COR-L47 (cell line): ENCODE measurements at places on chromosomes 3 and 15.

DNA sequence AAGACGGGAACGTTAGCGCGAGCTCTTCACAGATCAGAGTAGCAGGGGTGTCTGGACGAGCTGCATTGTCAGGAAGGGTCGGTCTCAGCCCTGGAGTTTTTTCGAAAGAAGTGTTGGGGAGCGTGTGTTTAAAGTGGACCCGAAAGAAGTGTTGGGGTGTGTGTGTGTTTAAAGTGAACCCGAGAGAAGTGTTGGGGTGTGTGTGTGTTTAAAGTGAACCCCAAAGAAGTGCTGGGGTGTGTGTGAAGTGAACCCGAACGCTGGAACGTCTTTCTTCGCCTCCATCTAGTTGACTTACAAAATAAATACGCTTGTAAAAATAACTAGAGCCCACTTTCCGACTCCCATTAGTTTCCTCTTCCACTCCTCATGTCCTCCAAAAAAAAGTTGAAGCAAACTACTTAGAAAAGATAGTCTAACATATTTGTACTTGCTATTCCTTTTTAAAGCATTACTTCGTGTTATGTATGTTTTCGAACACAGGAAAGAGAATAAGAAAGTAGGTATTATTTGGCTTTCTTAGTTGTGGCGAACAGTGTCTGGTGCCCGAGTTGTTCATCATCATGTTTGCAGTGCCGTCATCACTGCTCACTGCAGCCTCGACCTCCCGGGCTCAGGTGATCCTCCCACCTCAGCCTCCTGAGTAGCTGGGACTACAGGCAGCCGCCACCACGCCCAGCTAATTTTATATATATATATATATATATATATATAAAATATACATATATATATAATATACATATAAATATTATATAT, 1.0 kb downstream of the LRCH3 start:
- DNase-seq = peak; percentile 15

DNA sequence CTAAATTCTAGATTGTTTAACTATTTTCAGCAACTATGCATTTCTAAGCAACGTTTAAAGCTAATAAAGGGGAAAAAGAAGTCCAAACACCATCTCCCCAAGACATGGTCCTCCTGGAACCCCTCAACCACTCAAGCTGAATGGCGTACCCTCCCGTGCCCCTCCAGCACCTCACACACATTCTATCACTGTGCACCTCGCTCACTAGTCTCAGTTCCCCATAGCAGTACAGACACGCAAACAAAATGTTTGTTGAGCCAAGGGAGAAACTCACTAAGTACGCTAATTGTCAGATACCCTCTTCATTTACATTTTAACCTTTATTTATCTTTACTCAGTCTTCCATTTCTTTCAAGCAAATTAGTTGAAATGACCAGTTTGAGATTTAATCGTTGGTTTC, 48.8 kb downstream of the ACAP2 start:
- no peak for DNase-seq

GRCh38 chr15:31975830-31976229, 54.5 kb upstream of the CHRNA7 start:
- peak; percentile 45 for DNase-seq

DNA sequence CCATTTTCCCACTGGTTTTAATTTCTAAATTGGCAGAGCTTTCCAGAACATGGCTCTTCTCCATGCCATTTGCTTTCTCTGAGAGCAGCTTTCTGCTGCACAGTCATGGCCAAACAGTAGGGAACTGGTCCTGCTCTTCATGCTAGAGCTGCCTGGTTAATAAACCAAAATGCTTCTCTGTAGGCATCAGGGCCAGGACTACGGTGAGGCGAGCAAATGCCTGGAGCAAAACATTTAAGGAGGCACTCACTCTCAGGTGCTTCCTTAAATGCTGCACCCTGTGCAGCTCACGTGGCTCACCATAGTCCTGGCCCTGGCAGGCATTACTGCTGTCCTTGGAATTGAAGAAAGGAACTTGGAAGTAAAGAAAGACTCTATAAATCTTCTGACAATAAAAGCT, 48.5 kb upstream of the PPP2R3A start:
- DNase-seq = no peak
